ENCODE measurements at places on chromosomes 7 and 10.

- DNase-seq = no peak
Measured at GRCh38 chr7:11843113-11843765, 11.2 kb upstream of the THSD7A start.

GRCh38 chr7:94183289-94183749 lies 179.2 kb upstream of the BET1 start:
- DNase-seq = no peak

GRCh38 chr10:72261784-72262404 lies 11.8 kb upstream of the DDIT4 start:
- DNase-seq = no peak

- DNase-seq = no peak
Measured at GRCh38 chr7:115198143-115198542, 276.2 kb downstream of the MDFIC start.

DNA sequence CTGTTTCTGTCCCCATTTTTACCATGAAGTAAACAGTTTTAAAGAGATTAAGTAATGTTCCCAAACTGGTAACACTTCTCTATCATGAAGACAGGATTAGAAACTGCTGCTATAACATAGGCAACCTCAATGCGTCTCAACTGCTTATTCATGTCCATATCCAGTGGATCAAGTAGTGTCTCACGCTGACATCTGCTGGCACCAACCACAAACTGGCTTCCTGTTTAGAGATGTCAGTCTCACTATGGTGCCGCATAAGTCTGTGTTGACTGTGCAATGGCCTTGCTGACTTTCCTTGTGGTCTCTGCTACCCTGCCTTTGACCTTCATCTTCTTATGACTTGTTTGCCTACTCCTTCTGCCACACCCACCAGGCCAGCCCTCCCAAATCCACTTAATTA lies 369.6 kb upstream of the DPP6 start:
- no peak for DNase-seq

DNA sequence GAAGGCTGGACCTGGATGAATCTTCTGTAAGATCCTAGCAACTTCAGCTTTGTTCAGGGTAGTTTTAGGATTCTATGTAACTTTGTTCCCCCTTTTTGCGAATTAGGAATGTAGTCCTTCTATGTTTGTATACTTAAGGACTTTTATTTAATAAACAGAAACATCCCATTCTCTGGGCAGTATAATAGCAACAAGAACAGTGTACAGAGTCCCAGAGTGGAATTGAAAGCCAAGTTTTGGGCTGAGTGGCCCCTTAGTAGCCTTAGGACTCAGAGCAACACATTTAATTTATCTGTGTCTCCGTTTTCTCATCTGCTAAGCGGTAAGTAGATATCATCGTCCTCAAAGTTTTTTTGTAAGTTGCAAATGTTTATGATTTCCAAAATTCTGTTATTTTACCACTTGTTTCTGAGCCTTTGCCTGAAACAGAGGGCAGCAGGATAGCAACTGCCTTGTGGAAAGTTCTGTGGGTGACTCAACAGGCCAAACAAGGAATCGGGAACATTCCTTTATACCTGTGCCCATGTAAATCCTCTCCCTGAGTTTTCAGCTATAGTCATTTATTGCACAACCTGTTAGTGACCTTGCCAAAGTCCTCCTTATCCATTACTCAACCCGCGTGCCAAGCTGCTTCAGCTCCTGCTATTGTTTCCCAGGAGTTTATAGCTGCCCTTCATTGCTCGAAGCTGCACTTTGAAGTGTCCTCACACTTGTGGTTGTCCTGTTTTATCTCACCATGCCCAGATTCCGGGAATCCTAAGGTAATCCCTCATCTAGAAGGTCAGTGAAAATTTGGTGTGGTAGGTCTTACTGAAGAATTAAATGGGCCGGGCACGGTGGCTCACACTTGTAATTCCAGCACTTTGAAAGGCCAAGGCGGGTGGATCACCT lies 199.1 kb upstream of the AHR start:
- no peak for DNase-seq

GRCh38 chr7:104111271-104111670 lies 96.5 kb downstream of the ORC5 start:
- no peak for DNase-seq

- DNase-seq = peak; percentile 89
Measured at GRCh38 chr10:17607603-17608332, 9.4 kb downstream of the HACD1 start.

DNA sequence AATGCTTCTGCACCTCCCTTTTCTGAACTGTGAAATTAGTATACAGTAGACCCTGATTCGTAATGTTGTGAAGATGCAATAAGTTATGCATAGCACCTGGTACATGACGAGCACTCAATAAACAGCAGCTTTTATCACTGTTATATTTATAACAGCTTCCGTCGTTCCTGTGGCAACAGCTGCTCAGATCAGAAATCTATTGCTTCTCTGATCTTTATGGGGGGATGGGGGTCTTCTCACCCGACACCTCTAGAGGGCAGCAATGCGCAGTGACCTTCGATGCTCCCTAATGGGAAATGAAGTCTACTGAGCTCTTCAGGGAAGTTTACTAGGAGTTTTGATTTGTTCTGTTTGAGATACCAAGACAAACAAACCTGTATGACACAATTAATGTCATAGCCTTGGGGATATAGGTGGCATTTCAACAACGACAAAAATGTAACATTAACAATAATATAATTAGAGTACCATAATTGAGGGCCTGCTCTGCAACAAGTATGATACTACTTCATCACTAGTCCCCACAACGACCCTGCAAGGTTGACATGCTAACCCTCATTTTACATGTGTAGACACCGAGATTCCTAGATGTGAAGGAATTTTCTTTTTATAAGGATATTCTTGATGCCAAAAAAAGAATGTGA lies 289.6 kb downstream of the SFMBT2 start:
- DNase-seq = peak; percentile 86

GRCh38 chr7:19249281-19249680 lies 104.1 kb upstream of the FERD3L start:
- no peak for DNase-seq

DNA sequence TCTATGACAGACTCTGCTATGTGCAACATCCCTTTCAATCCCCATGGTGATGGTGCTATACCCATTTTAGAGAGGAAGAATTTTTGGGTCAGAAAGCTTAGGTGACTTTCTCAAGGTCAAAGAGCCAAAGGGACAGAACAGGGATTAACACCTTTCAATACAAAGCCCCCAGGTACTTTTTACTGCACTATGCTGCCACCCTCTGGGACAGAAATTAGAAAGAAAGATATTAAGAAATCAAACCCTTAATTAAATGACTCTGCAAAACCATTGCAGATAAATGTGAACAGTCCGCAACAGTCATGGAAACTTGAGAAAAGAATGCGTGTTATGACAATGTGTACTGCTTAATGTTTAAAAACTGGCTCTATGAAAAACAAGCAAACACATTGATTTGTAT lies 673.7 kb downstream of the MAGI2 start:
- no peak for DNase-seq

- no peak for DNase-seq
Measured at GRCh38 chr7:158849442-158849767, 7.0 kb upstream of the DYNC2I1 start.

- no peak for DNase-seq
Measured at GRCh38 chr10:106775127-106775526, 389.4 kb downstream of the SORCS1 start.

GRCh38 chr10:63267414-63268148 lies 134.5 kb downstream of the NRBF2 start:
- DNase-seq = peak; percentile 81

DNA sequence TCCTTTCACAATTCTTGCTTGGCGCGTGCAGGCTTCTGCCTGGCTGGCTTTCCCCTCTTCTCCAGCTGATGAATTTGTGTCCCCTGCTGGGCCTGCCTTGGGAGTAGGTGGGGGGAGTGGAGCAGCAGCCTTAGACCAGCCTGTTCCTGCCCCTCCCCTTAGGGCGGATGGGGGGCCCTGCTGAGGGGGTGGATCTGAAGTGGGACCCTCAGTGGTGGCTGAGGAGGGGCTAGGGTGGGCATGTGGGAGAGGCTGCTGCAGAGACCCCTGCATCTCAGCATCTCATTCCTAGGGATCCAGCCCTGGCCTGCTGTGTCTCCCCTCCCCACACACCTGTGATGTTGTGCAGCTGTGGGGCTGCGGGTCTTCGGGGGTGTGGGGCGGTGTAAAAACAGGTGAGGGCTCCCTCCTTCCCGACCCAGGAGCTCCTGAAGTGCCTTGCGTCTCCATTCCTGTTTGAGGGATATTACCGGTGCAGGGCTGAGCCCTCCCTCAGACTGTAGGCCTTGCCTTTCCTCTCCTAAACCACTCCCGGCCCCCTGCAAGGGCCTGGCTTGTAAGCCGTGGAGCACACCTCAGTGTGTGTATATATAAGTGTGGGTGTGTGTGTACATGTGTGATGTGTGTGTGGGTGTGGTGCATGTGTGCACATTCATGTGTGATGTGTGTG lies 24.7 kb downstream of the ADCYAP1R1 start:
- DNase-seq = no peak

DNA sequence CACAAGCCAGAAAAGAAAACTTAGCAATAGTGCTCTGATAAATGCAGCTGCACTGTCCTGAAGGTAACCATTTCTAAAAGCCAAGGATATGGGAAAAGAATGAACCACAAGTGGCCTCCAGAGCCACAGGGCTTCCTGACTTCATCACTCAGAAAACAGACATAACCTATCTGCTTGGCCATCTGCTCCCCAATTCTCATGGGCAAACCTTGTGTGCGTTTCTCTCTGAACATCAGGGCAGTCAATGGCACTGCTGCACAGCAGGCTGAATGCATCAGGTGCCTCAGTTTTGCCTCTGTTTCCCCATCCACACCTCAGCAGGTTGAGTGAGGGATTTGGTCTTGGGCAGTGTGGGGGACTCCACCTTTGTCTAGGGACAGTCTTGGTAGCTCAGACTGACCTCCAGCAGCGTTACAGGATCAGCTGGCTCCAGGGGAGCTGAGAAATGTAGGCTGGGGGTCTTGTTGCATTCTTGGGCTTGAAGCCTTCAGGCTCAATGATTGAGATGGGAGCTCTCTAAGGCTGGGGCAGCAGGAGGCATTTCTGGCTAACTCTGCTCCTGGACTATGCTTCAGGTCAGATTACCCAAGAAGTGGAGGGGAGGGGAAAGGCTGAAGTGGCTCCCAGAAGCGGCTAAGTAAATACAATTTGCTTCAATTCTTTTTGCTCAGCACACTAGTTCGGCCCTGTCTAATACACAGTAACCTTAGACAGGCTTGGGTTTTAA lies 23.6 kb upstream of the PDLIM1 start:
- peak; percentile 76 for DNase-seq

DNA sequence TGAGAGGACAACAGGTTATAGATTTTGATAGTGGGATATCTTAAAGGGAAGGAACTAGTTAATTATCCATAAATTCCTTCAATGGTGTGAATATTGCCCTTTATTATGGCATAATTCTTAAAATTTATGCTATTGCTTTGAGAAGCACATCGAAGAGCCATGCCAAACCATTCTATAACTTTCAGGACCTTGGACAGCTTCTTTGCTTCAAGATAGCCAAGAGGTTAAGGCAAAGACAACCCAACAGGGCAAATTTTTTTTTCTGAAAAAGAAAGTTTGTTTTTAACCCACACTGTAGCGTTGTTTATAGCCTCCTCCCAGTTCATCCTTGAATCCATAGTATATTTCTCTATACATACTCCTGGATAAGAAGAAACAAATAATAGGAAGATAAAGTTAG lies 103.2 kb downstream of the NRG3 start:
- peak; percentile 66 for DNase-seq

DNA sequence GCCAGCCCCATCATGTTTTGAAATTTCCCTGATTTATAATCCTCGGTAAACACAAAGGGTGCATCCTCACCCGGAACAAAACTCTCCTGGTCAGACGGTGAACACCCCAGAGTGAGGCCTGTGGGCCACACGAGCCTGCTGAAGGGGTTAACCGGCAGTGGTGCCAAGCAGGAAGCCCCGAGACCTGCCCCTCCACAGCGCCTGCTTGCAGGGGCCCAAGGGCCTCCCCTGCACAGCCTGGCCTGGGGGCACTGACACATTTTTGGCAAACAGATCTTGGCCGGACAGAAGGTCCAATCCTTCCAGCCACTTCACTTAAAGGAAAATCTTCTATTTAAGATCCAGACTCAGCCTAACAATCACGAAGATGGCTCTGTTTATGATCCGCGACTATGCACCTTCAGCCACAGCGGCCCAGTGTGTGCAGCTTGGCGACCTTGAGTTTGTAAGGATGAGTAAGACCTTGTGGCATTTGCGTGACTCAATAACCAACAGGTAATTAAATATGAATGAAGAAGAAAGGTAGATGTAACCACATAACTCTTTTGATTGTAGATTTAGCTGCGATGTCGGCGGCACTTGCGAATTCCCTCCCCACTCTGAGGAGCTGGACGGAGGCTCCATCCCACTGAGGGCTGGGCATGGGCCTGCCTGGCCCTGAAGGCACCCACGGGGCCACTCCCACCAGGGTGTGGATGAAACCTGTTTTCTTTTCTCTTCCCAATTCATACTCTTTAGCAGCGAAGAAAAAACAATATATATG lies 328.2 kb downstream of the DNAJB6 start:
- DNase-seq = no peak

DNA sequence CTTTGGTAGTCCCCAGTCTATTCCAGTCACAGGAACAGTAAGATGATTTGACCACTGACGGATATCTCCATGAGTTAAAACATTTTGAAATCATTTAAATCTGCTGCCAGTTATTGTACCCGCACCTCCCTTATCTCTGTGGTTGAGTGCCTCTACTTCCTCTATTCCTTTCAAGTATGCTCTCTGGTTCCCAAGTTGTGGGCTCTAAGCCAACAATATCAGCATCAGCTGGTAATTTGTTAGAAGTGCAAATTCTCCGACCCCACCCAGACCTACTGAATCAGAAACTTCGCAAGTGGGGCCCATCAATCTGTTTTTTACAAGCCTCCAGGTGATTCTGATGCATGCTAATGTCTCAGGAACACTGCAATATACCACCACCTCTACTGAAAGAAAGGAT lies 235.5 kb downstream of the CCSER2 start:
- peak; percentile 87 for DNase-seq

DNA sequence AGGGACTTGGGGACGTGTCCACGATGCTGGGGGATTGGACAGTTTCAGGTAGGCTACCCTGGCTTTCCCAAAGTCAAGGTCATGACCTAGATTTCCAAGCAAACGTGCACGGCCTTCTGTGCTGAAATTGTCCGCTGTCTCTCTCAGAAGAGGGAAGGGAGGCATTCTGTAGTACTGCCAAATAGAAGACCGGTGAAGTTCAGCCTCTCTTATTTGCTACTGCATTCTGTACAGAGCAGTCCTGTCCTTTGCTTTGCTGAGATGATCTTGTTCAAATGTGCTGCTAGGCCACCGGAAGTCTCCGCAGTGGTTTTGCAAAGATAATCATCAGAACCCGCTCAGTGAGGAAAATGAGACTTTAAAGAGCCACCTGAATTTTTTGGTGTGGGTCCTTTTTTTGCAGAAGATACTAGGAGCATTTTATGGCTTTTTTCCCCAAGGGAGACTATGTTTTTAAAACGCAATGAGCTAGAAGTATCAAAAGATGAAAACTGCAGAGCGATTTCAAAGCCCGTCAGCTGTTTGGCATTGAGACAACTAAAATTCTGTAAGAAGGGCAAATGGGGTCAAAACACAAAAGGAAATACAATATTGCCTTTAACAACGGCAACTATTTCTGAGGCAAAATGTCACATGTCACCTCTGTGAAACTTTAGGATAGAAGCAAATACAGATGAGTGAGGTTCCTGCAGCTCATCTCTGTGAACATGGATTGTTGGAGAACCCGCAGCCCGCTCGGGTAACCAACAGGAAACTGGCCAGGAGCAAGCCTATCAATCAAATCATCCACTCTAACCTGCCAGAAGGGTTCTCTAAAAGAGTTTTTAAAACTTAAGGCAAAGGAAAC lies 1.3 kb upstream of the NMT2 start:
- DNase-seq = peak; percentile 83

- peak; percentile 33 for DNase-seq
Measured at GRCh38 chr7:5626498-5626897, 155.0 kb downstream of the RNF216 start.

Data from hematopoietic multipotent progenitor cell treated with erythropoietin and hydrocortisone succinate and interleukin-3 and kit ligand, for 4 days (in vitro differentiated cells).